Activated T-cell treated with anti-CD3 and anti-CD28 coated beads, Interleukin-2, amount 50 U/mL, for 72 hours (primary cell): ENCODE measurements at places on chromosomes 4 and X. TPM values are rescaled to one million over a fixed set of nuclear protein-coding genes. Genes with fewer than 3 reads are reported as not detected.

PDGFC gene
- not detected for total RNA-seq

PABPC1L2B gene
- not detected for total RNA-seq

PAGE2B gene
- 0.74 TPM for total RNA-seq

SOX3 gene
- total RNA-seq = not detected

STAP1 gene
- total RNA-seq = 22.0 TPM

REPS2 gene
- 0.39 TPM for total RNA-seq

PASD1 gene
- total RNA-seq = not detected

SPARCL1 gene
- total RNA-seq = not detected

- no peak overlapping the region for H3K4me3 ChIP-seq
- H3K36me3 ChIP-seq = no peaks in the 10 kb centered on the region
- no peak overlapping the region for H3K27ac ChIP-seq
- peaks cover 14% of the 10 kb centered on the region for H3K27me3 ChIP-seq
These were observed 221.7 kb downstream of the APBB2 start for GRCh38 chr4:40992472-40993295.

DNA sequence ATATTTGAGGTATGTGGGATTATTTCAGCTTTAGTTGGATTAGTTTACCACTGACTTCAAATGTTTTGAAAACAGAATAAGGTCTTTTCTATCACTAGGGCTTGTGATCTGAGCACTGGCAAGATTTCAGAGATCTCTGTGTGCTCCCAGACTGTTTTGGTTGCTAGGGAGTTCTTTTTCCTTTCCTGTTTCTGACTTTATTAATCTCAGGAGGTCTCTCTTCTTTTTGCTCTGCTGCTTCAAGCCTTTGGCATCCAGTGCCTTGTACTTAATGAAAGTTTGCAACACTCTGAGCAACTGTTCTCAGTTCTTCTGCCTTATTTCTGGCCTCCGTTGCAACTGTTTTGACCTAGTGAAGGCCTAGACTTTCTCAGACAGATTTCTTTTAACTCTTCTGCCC is 32.1 kb upstream of the PAQR3 start:
- no peaks in the 10 kb centered on the region for H3K4me1 ChIP-seq
- H3K4me3 ChIP-seq = no peak overlapping the region
- H3K27ac ChIP-seq = no peak overlapping the region
- DNase-seq = no peak

GRCh38 chr4:40199999-40200874 is 3.4 kb downstream of the RHOH start:
- peaks cover 50% of the 10 kb centered on the region for H3K36me3 ChIP-seq
- H3K27ac ChIP-seq = peak overlapping the region; percentile 97
- DNase-seq = peak; percentile 84
- peaks cover 60% of the 10 kb centered on the region for H3K4me1 ChIP-seq
- peak overlapping the region; percentile 90 for H3K4me3 ChIP-seq

DNA sequence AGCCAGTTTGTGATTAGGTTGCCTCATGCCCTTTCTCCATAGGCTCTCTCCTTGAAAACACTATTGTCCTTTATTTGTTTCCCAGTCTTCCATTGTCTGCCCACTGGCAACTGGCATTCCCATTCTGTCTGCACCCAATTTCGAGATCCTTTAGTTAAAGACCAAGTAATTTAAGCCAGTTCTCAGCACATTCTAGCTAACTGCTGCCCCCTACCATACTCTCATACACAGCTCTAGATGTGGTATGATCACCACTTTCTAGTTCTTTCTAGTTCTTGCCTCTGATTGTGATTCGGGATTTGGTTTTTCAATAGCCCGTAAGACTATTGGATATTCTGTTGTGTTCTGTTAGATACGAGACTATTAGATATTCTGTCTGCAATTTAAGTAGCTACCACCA is 135.8 kb upstream of the TRPC5 start:
- H3K27ac ChIP-seq = no peak overlapping the region
- peaks cover 19% of the 10 kb centered on the region for H3K27me3 ChIP-seq
- H3K4me1 ChIP-seq = no peaks in the 10 kb centered on the region
- no peak overlapping the region for H3K4me3 ChIP-seq
- no peak for DNase-seq

DNA sequence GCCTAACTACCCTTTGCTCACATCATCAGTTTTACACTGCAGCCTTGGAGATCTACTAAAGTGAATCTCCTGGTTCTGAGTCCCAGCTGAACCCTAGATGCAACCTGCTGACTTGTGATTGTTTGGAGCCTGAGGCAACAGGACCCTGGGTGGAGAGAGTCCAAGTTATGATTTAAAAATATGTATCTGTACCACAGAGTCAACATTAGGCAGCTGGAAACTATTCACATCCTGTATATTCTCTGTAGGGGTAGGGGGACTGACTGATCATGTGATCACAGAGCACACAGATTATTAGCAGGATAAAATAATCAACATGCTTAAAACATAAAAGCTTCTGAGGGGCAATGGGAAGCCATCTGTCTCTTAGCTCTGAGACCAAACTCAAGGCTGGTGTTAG is 52.1 kb downstream of the CT47B1 start:
- H3K36me3 ChIP-seq = no peaks in the 10 kb centered on the region
- H3K4me1 ChIP-seq = no peaks in the 10 kb centered on the region
- no peak overlapping the region for H3K27ac ChIP-seq
- H3K27me3 ChIP-seq = no peaks in the 10 kb centered on the region
- DNase-seq = no peak

DNA sequence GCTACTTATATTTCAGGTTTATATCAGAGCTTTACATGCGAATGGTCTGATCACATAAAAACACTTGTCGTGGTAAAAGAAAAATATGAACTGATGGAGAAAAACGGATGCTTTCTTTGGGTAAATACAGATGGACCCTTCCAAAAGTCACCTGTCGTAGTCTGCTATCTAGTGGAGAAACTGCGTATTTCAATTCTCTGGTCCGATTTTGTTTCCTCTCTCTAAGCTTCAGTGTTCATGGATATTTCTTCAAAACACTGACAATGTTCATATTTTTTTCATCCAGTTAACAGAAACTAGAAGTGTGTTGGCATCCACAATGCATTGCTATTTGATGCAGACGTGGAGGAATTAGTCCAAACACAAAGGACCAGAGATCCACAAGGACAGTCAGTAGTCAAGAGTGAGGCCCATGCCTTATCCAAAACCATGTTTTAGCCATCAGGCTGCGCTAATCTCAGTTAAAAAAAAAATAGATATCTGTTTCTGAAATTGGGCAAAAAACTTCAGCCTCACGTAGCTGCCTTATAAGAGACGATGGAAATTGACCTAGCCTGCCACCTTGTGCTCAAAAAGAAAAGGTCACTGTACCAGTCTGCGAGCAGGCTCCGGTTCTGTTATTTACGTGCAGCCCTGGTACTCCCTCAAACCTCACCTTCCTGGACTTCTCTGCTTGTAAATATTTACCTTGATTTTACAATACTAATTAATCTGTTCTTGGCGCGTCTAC is 16.0 kb downstream of the MEPE start:
- no peaks in the 10 kb centered on the region for H3K36me3 ChIP-seq
- peak; percentile 33 for DNase-seq
- H3K27me3 ChIP-seq = peaks cover 3% of the 10 kb centered on the region
- peak overlapping the region; percentile 60 for H3K4me3 ChIP-seq

- no peak overlapping the region for H3K4me3 ChIP-seq
- H3K27me3 ChIP-seq = no peaks in the 10 kb centered on the region
- no peak overlapping the region for H3K27ac ChIP-seq
- no peak for DNase-seq
These were observed 226.6 kb downstream of the KDR start for GRCh38 chr4:54898656-54899340.

DNA sequence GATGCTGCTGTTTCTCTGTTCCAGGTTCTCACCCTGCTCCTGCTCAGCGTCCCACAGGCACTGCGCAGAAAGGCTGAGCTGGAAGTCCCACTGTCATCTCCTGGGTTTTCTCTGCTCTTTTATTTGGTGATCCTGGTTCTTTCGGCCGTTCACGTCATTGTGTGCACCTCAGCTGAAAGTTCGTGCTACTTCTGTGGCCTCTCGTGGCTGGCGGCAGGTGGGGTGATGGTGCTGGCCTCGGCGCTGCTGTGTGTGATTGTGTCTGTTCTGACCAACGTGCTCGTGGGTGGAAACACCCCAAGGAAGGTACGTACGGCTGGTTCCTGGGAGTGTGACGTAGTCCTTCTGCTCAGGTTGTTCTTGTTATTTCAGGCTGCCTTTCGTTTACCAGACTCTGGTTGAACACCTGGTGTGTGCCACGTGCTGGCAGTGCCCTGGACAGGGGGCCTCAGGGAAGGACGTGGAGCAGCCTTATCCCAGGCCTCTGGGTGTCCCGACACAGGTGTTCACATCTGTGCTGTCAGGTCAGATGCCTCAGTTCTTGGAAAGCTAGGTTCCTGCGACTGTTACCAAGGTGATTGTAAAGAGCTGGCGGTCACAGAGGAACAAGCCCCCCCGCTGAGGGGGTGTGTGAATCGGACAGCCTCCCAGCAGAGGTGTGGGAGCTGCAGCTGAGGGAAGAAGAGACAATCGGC is 22.8 kb downstream of the PIGG start:
- no peaks in the 10 kb centered on the region for H3K4me1 ChIP-seq
- no peak overlapping the region for H3K4me3 ChIP-seq
- peaks cover 5% of the 10 kb centered on the region for H3K36me3 ChIP-seq
- DNase-seq = no peak
- H3K27me3 ChIP-seq = no peaks in the 10 kb centered on the region
- no peak overlapping the region for H3K27ac ChIP-seq

DNA sequence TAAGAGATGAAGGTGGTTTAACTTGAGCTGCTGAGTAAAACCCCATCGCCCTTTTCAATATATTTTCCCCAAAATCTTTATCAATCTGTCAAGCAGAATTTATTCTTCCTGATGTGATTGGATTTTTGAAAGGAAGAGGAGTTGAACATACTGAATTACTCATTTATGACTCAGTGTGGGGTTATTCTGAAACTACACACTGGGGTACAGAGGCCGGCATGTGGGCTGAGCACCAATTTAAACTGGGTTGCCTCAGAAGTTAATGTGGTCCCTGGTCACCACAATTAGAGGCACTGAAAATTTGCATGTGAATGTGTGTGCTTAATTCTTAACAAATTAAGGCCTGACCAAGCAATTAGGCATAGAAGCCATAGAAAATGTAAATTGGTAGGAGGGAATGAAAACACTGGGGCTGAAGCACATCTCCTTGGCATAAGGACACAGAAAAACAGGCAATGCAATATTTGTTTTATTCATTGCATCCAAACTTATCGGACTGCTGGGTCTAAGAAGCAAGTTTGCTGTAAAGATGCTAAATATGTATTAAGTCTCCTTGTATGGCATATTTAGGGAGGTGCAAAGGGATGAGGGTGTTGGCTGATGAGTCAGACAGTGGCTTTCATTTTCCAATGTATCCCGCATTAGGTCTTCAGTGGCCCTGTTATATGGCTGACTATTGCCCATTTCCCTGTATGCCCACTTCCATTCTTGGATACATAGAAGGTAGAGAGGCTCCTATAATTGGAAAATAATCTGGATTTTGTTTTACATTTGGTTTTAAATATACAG is 170.9 kb downstream of the IL15 start:
- no peak for DNase-seq
- H3K4me3 ChIP-seq = no peak overlapping the region
- H3K27me3 ChIP-seq = no peaks in the 10 kb centered on the region
- no peak overlapping the region for H3K27ac ChIP-seq

DNA sequence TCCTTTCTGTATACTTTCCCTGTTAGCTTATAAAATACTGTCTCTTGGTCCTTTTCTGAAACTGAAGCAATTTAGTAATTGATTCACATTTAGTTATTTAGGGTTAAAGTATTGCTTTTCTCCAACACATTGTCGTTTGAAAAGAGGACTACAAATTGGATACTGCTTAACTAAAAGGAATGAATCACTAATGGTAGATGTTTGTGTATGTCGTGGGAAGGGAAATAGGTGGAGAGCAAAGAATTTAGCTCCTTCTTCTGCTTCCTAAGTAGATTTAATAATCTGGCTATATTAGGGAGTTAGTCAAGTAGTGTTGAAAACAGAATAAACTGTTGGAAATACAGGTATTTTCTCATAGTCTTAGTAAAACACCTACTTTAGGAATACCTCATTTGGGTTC is 27.9 kb downstream of the SLAIN2 start:
- H3K27ac ChIP-seq = no peak overlapping the region
- no peak for DNase-seq
- no peak overlapping the region for H3K4me3 ChIP-seq
- H3K27me3 ChIP-seq = no peaks in the 10 kb centered on the region
- peaks cover 36% of the 10 kb centered on the region for H3K4me1 ChIP-seq
- no peaks in the 10 kb centered on the region for H3K36me3 ChIP-seq

DNA sequence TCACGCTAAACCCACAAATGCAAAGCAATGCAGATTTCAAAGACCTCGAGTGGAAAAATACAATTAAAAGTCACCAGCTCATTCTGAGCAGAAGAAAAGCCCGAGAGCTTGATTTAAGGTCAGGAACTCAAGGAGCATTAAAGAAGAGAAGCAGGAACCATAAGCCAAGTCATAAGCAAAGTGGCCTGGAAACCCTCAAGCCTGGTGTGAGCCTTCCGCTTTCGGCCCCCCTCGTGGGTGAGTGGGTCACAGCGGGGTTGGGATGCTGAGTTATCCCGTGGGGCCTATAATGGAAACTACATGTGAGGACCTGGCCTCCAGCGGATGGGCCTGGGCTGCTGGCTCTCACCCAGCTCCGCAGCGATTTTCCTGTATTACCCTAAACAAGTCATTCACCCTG is 504.3 kb downstream of the RAB28 start:
- DNase-seq = no peak
- no peaks in the 10 kb centered on the region for H3K4me1 ChIP-seq
- H3K36me3 ChIP-seq = no peaks in the 10 kb centered on the region
- H3K27me3 ChIP-seq = no peaks in the 10 kb centered on the region

- DNase-seq = no peak
- H3K27me3 ChIP-seq = no peaks in the 10 kb centered on the region
- H3K4me3 ChIP-seq = no peak overlapping the region
- no peaks in the 10 kb centered on the region for H3K4me1 ChIP-seq
- H3K27ac ChIP-seq = no peak overlapping the region
These were observed 394.1 kb downstream of the SPRY1 start for GRCh38 chr4:123790681-123791080.

DNA sequence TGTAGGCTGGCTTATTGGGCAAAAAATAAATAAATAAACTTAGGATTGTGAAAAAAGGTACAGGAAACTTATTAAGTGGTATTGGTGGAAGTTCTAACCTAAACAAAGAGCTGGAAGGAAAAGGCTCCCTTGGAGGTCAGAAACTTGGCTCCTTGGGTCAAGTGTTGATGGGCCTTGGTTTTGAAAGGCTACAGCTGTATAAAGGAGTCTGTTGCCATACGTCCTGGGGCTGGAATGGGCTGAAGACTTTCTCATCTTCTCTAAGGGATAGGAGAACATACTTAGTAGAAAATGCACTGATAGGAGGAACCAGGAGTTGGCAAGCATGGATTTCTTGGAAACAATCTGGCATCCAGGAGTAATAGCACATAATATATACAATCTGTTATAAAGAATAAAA is 56.6 kb downstream of the PDLIM5 start:
- no peak overlapping the region for H3K27ac ChIP-seq
- DNase-seq = no peak
- H3K36me3 ChIP-seq = no peaks in the 10 kb centered on the region
- H3K4me1 ChIP-seq = peaks cover 15% of the 10 kb centered on the region
- H3K4me3 ChIP-seq = no peak overlapping the region

- no peaks in the 10 kb centered on the region for H3K4me1 ChIP-seq
- no peak overlapping the region for H3K4me3 ChIP-seq
- no peak for DNase-seq
- no peak overlapping the region for H3K27ac ChIP-seq
These were observed 443.6 kb upstream of the AR start for GRCh38 chrX:67100031-67100884.

- H3K4me1 ChIP-seq = peaks cover 6% of the 10 kb centered on the region
- DNase-seq = no peak
- H3K4me3 ChIP-seq = no peak overlapping the region
- peaks cover 1% of the 10 kb centered on the region for H3K36me3 ChIP-seq
- no peak overlapping the region for H3K27ac ChIP-seq
These were observed 56.8 kb downstream of the SMIM20 start for GRCh38 chr4:25970691-25971432.
